EH (cell line): ENCODE measurements at places on chromosomes 6 and 20.

DNA sequence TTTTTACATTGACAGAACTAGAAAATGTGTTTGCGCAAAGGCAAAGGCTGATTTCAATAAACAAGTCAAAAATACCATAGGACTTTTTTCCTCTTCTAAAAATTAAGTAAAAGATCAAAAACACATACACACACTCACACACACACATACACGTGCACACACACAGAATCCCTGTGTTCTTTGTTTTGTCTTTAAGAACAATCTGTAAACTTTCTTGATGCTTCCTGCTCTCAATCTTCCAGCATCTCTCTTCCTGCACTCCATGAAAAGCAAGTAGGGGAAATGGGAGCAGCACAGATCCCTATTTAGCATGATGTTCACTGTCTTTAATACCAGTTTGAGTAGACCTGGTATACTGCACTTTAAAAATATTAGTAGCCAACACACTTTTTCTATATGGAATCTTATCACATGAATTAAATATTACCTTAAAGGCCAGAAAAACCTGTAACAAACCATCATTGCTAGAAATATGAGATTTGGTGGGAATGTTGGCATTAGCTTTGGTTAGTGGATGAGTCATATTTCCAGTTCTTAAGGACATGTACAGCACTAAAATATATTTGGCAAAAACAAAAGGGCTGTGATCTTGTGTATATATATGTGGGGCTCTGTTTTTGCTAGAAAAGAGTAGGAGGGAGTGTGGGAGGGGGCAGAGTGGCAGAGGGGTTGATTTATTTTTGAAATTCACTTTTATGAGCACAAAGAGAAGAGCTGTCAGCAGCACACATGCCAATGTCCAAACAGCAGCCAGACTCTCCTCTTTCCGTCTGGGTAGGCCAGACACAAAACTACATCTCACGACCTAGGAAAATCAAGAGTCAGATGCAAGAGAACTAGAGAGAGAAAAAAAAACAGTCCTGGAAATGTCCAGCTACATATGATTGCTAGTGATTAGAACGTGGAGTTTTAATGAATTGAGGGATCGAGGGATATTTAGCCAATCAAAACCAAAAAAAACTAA, 4.6 kb downstream of the PTPRK start:
- peak; percentile 52 for DNase-seq

- DNase-seq: peak; percentile 8
Measured at GRCh38 chr6:109239651-109240321, 142.5 kb downstream of the CD164 start.

- DNase-seq: no peak
Measured at GRCh38 chr6:98036344-98036923, 753.4 kb upstream of the MMS22L start.

GRCh38 chr20:32360333-32360634, 2.2 kb downstream of the ASXL1 start:
- DNase-seq: no peak

DNA sequence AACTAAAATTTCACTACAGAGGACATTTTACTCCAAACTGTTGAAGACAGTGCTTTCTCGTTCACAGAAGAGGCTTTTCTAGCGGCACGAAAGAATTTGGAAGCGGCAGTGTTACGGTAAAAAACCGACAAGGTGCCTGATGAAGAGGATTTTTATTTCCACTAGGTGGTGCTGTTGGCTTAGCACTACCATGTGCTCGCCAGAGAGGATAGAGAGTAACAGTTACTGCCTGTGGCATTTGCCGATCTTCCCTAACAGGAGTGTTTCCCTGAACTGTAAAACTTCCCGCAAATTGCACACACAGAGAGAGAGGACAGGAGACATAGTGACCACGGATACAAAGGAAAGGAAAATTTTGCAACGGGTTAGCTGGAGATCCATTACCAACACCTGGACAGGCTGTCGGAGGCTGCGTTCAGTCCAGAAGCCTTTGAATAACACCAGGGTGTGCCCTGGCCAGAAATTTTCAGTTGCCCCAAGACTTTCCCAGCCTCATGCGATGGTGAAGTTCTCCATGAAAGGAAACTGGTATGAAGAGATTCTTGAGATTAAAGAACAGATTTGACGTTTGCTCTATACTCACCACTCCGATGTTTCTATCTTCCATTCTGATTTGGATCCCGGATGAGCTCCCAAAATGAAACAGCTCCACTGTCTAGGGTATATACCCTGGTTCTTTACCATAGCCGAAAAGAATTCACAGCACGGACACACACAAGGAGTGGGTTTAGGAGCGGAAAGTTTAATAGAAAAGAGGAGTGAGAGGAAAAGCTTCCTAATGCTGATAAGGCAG, 48.1 kb downstream of the HLA-DPB1 start:
- DNase-seq: peak; percentile 50

DNA sequence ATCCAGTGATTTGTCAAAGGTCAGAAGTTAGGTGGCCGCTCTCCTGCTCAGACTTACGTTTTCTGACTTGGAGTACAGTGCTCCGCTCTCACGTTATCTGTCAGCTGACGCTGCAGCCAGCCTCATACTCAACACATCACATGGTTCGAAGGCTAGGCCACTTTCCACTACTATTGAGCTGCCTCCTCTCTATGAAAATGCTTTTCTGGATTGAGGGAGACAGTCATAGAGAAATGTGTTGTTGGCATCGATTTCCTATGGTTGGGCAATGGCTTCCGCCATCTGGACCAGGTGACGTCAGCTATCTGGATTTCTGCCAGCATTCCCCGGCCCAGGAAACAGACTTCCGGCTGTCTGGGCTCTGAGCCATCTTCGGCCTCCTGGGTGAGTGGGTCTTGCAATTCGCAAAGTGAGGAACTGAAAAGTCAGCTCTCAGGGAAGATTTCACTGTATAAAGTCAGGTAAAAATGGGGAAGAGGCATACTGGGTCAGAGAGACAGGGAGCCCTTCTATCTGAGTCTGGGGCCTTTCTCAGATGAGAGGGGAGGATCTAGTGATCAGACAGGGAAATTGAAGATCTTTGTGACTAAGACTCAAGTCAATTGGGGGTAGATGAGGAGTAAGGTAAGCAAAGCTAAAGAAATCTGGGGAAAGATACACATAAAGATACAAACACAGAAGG, 37.5 kb upstream of the IER3 start:
- peak; percentile 99 for DNase-seq

GRCh38 chr6:20819774-20820400, 285.6 kb downstream of the CDKAL1 start:
- DNase-seq: no peak

GRCh38 chr6:169185692-169186485, 67.8 kb downstream of the THBS2 start:
- DNase-seq: no peak

DNA sequence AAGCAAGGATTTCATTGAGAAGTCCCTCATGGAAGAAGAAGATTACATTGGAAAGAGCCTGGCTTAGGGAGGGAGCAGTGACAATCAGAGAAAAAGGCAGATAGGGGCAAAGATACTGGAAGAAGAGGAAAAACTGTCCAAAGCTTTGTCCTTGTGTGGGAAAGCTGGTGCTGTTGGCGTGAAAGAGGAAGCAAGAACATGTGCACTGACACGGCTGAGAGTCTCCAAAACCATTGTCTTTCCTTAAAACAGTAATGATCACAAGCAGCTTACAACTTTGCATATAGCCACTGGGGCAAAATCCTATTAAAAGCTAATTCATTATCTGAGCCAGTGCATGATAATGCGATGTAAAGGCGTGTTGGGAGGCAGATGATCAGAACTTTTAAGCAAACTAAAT, 85.1 kb upstream of the ESR1 start:
- DNase-seq: no peak

- no peak for DNase-seq
Measured at GRCh38 chr6:13742961-13743735, 31.5 kb upstream of the RANBP9 start.

DNA sequence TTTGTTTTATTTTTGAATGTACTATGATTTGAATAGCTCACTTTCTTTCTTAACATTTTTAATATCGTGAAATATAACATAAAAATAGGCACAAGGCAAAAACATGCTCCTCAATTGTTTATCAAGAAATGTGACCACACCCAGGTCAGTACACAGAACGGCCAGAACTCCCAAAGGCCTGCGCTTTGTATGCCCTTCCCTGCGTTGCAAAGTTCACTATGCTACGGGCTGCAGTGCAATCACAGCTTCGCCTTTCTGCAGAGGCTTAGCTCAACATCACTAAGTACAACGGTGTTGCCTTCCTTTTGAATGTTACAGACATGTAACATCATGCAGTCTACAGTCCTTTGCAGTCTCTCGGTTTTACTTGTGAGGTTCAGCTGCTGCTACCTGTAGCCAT, 333.4 kb downstream of the THBS2 start:
- no peak for DNase-seq

- no peak for DNase-seq
Measured at GRCh38 chr20:44714102-44714700, 968 bp upstream of the CCN5 start.

GRCh38 chr20:37262505-37262904, 891 bp upstream of the GHRH start:
- no peak for DNase-seq

GRCh38 chr6:4281341-4282293, 146.2 kb upstream of the ECI2 start:
- peak; percentile 34 for DNase-seq

DNA sequence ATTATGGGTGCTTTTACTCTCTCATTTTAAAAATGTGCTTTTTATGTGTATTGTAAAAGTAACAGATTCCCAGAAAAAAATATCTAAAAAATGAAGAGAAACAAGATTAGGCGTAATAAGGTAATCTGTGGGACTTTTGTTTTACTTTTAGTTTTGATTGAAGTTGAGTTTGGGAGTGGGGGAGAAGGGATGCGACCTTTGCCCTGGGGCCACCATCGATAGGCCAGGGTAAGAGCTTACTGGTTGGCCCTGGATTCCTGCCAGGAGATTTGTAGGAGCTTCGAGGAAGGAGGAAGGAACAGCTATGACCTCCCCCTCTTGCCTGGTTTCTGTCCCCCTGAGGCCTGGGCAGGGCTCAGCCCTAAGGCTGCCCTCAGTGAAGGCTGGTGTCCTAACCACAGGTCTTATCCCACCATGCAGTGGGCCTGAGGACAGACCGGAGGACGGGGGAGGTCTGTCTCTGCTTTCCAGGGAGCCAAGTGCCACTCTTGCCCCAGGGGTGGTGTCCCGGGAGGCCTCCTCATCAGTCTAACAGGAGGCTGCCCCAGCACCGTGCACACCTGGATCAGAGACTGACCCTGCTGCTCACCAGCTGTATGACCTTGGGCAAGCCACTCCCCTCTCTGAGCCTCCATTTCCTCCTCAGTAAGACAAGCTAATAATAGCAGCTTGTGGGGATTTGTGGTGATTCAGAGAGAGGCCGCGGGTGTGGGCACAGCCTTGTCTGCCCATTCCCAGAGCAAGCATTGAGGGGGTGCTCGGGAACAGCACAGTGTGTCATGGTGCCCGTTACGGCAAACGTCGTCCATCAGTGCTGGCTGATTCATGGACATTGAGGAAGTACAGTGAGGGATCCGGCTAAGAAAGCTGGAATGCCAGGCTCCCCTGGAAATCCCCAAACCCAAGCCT, 21.2 kb downstream of the TGM2 start:
- DNase-seq: peak; percentile 94

DNA sequence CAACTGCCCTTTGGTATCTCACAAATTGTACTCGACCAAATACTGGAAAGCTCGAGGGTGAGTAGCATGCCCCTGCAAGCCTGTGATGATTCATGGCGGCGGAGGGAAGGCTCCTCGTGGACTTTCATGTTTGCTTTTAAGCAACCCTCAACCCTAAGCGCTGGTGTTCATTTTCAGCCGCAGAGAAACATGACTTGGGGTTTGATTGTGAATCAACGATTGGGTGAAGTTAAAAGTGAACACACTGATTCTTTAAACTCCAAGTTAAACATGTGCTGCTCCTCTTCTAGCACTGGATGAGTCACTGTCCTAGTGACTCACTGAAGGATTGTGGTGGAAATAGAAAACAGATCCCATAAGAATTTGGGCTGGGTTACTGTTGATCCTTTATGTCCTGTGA, 8.3 kb downstream of the CD109 start:
- peak; percentile 99 for DNase-seq

GRCh38 chr6:40714576-40715564, 127.7 kb upstream of the LRFN2 start:
- DNase-seq: no peak

DNA sequence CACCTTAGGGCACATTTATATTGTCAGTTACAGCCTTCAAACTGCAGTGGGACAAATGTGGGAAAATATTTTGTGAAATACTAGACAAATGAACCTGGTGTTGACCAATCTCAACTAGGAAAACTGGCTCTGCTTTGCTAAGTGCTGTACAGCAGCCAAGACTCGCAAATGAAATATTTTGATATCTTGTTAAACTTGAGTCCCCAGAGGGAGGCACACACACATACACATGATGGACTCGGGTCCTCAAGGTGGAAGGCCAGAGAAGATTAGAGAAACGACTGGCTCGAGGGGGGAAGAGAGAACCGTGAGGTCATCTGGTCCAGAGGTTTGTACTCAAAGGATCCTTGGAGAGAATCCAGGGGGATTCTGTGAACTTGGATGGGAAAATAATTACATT, 67.3 kb upstream of the JAG1 start:
- peak; percentile 45 for DNase-seq

GRCh38 chr6:107657755-107658461, 166.2 kb downstream of the SCML4 start:
- DNase-seq: peak; percentile 74

DNA sequence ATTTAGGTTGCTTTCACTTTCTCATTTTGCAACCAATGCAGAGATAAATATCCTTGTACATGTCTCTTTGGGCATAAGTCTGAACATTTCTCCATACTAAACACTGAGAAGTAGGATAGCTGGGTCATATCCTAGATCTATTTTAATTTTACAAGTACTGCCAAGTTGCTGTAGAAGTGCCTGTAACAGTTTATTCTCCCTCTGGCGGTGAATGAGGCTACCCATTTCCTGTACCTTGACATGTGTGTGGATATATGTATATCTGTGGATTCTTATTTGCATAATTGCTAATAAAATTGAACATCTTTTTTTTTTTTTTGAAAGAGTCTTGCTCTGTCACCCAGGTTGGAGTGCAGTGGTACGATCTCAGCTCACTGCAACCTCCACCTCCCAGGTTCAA, 48.0 kb upstream of the PNRC1 start:
- peak; percentile 11 for DNase-seq

- DNase-seq: no peak
Measured at GRCh38 chr6:438634-439170, 47.1 kb downstream of the IRF4 start.

- DNase-seq: peak; percentile 46
Measured at GRCh38 chr6:33416386-33417127, 1.4 kb downstream of the CUTA start.

DNA sequence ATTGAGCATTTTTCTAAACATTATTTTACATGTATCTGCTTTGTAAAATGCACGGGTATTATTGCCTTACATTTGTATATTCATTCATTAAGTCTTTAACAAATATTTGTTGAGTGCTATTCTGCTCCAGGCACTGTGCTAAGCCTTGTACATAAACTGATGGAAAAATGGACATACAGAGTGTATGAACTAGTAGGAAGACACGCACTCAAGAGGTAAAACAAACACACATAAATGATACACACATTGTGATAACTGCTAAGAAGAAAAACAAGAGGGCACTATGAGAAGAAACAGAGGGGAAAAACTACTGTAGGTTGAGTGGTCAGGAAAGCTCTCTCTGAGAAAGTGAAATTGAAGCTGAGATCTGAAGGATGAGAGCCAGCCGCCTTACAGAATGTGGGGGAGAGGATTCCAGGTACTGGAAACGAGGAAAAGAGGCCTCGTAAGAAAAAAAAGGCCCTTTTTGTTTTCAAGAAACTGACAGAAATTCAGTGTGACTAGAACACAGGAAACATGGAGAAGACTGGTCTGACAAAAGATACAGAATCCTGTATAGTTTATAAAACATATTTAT, 117.5 kb downstream of the EYA4 start:
- DNase-seq: no peak
